ENCODE measurements at places on chromosomes 12 and 14.

- no peak for DNase-seq
Measured at GRCh38 chr12:6452245-6452943, 552 bp downstream of the TAPBPL start.

DNA sequence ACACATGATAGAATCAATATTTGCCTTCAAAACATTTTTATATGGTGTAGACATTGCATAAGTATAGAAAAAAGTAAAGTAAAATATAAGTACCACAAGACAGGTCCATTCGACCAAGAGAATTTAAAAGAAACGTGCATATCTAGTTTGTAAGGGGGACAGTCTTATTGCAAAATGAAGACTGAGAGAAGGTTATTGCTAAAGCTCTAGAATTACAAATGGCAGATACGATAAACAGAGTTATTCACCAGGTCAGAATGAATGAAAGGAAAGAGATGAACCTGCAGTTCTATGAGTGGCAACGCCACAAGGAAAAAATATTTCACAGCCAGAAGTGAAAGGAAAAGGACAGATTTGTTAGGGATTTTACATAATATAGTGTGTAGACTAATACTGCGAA is 224.8 kb downstream of the PTPRO start:
- no peak for DNase-seq

GRCh38 chr14:103740991-103741689 is 25.5 kb downstream of the ZFYVE21 start:
- DNase-seq: no peak

- no peak for DNase-seq
Measured at GRCh38 chr12:48351022-48351708, 446 bp upstream of the ZNF641 start.

GRCh38 chr14:63964113-63964512 is 111.3 kb downstream of the SYNE2 start:
- no peak for DNase-seq

DNA sequence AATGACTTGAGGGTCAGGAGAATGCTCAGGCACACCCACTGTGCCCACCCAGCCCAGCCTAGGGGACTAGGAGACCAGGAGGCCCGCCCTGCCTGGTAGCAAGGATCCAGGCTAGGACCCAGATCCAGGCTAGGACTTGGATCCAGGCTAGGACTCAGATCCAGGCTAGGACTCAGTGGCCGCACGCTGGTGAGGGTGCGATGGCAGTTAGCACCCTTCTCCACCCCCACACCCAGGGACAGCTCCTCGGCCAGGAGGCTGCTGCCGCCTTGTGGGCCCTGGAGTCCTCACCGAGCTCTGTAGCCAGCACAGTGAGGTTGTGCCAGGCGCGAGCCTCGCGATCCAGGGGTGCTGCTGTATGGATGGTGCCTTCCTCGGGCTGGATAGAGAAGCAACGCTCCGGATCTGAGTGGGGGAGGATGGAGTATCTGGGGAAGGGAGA is 5.1 kb downstream of the CDH24 start:
- DNase-seq: no peak

- no peak for DNase-seq
Measured at GRCh38 chr12:83904175-83904574, 1008.4 kb downstream of the SLC6A15 start.

DNA sequence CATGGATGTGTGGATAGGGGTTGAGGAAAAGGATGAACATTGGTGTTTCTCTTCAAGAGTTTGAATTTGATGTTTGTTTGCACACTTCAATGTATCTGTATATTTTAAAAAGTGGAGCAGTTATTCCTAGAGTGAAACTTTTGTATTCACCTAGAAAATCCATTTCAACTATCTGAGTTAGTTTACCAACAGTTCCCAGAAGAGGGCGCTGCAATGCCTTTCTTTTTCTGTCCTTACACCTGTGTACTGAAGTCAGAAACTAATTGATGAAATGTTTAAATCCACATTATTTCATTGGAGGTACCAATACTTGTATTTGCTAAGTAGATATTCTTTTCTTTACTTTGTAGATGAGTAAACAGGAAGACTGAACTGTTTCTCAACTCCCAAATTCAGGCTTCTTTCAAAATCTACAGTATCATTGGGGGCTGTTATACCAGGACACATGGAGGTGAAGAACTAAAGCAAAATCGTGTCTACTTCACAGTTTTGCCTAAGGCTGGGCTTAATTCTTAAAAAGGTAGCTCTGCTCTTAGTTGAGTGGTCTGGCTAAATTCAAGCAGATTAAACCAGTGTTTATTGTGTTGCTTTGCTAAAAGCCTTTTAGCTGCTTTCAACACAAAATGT is 26.6 kb upstream of the KLRB1 start:
- no peak for DNase-seq

- no peak for DNase-seq
Measured at GRCh38 chr14:90349739-90350138, 18.0 kb upstream of the NRDE2 start.

DNA sequence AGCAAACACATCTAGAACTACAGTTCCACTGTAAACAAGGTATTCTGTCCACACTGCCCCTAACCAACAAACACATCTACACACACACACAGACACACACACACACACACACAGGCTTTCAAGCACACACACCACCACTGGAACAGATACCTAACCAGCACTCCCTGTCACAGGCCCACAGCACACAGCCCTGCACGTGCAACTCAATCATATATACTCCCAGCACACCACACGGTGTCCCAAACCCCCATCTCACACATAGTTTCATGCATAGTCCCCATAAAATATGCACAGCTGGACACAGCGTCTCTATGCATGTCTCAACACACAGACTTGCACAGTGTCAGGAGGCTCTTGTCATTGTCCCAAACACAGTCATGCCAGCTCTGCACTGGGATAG is 27.6 kb downstream of the KRT8 start:
- no peak for DNase-seq

DNA sequence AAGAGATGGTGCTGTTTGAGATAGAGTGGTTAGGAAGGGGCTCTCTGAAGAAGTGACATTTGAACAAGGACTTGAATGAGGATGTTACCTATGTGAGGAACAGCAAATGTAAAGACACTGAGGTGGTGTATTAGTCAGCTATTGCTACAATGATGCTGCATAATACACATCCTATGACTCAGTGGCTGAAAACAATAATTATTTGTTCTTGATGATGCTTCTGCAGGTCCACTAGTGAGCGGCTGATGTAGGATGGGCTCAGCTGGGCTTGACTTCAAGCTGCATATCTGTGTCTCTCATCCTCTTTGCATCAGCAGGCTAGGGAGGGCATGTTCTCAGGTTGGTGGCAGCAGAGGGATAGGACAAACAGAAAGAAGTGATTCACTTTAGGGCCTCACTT is 21.4 kb upstream of the CLMN start:
- DNase-seq: no peak

DNA sequence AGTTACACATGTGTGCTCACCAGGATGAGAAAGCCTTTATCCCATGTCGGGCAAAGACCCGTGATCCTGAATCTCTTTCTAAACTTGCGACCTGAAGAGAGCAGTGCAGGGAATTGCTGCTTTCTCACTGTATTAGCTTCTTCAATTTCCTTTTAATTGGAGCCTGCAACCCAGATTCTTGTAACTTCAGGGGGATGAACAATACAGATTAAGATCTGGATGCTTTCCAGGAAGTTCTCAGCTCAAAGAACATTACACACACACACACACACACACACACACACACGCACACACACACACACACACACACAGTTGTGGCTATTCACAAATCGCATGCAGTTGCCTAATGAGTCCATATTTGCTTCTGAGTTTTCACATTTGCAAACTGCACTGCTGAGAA is 268.3 kb downstream of the NPAS3 start:
- no peak for DNase-seq

DNA sequence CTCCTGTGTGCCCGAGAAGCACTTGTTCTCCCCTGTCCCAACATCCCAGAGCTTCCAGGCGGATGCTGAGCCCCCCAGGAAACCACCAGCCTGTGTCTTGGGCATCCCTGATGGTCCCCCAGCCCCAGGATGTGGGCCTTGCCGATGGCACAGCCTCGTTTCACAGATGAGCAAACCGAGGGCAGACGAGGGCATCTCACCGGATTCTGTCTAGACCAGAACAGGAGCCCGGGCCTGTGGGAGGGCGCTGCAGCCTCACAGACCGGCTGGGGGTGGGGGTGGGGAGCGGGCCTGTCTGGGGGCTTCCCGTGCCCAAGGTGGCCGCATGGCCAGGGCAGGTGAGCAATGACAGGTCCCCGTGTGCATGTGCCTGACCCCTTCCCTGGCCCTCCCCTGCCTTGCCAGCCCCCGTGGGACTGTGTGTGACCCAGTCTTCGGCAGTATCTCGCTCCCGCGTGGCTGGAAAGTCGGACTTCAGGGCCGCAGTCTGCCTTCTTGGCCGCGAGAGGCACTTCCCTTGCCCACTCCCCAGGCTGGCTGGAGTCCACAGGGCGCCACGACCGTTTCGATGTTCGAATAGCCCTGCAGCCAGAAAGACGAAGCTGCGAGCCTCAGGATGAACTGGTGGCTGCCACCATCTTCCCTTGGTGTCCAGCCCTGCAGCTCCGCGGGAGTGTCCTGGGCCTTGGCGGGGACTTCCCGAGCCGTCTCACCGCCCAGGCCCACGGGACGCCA is 8.9 kb downstream of the RFLNA start:
- DNase-seq: no peak

- DNase-seq: no peak
Measured at GRCh38 chr12:89245090-89245489, 107.2 kb downstream of the DUSP6 start.

DNA sequence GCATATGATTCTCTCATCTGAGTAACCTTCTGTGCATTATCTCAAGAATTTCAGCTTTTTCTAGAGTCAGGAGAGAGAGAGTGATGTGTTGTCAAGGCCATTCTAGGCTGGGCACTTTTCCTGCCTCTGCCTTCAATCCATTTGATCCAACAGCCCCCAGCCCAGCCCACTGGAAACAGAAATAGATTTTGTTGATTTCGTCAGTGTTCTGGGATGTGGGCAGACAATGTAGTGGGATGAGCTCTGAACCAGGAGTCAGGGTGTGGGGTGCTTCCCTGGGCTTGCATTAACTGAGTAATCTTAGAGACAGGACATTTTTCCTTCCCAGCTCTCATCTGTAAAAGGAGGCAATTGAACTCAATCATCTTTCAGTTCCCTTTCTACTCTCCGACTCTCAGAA is 42.5 kb upstream of the RPH3A start:
- no peak for DNase-seq

GRCh38 chr12:11650286-11651281 is 1.1 kb downstream of the ETV6 start:
- no peak for DNase-seq

- no peak for DNase-seq
Measured at GRCh38 chr12:19967431-19967830, 400.9 kb upstream of the PDE3A start.

- no peak for DNase-seq
Measured at GRCh38 chr14:67237591-67237990, 3.6 kb upstream of the PALS1 start.

- peak; percentile 28 for DNase-seq
Measured at GRCh38 chr12:12562585-12563261, at the start of gene DUSP16. Gene DUSP16 (minus strand): TSS chr12:12562863. CDS start chr12:12521098, 41,765 bp downstream.

DNA sequence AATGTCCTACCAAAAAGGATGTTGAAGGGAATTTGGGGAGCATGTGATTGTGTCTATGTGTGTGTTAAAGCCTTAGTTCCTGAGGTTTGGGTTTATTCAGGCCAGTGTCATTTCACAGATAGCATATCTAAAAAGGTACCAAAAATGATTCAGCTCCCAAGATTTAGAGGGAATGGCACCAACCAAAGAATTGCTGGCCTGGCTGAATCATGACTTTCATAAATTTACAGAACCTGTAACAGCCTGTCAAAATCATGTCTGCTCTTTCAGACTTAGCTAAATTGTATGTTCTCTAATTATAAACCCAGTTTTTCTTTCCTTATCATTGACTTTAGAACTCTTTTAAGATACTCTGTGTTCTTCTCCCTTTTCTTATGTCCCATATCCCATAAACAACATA is 231.5 kb downstream of the NUBPL start:
- no peak for DNase-seq

DNA sequence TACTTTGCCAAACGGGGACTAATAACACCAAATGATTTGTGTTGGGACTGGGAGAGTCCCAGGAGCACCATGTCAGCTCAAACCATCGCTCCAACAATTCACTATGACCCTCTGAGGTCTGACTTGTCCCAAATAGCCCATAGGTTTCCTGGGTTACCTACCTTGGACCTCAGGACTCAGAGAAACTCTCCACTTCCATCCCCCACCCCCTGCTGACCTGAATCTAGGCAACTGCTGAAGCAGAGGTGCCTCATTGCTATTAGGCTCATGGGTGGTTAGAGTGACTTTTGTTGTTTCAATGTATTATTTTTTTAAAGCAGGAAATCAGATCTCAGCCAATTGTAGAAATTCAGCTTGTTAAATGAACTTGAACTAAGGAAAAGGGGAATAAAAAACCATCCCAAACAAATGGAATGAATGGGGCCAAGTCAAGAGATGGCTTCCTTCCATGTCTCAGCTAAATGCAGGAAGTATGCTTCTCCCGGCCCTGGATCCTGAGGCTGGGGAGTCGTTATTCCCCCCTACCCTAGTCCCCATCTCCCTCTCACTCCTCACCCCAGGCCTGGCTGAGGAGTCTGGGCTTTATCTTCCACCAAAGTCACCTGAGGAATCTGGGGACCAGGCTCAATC is 80.9 kb upstream of the SLC24A4 start:
- DNase-seq: no peak
